NCI-H187 (cell line): ENCODE measurements at places on chromosomes 1 and 21.

DNA sequence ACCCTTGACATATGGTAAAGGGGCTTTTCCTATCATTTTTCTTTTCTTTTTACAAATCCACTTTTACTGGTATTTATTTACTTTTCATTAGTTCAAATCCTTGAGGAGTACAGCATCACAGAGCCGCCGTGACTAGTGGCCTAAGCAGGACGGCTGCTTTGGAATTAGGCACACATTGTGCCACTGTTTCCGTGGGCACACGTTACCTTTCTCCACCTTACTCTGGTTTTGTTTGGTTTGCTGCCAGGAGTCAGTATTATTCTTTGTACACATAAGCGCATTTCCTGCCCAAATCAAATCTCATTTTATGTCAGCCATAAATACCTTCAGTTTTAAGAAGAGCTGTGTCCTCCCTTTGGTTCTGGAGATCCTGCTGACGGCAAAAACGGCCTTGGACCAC is 31.2 kb downstream of the SCCPDH start:
- DNase-seq = no peak

DNA sequence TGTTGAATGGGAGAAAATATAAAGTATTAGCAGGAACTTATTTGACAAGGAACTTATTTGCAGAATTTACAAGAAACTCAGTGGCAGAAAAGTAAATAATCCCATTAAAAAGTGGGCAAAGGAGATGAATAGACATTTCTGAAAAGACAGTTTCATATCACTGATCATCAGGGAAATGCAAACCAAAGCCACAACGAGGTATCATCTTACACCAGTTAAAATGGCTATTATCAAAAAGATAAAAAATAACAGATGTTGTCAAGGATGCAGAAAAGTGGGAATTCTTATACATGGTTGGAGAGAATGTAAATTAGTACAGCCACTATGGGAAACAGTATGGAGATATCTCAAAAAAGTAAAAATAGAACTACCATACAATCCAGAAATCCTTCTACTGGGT is 61.0 kb downstream of the SYT14 start:
- no peak for DNase-seq

DNA sequence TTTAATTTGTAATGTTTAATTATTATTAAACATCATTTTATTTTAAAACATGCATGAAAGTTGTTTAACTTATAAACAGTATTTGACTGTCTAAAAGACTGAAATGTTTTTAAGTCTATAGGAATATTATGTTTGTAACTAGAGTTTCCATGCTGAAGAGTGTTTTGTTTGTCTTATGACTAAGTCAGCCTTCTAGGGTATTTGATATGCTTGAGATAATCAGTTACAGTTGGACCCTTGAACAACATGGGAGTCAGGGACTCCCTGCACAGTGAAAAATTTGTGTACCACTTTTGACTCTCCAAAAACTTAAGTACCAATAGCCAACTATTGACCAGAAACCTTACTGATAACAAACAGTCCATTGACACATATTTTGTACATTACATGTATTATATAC is 45.5 kb upstream of the KANK4 start:
- no peak for DNase-seq

DNA sequence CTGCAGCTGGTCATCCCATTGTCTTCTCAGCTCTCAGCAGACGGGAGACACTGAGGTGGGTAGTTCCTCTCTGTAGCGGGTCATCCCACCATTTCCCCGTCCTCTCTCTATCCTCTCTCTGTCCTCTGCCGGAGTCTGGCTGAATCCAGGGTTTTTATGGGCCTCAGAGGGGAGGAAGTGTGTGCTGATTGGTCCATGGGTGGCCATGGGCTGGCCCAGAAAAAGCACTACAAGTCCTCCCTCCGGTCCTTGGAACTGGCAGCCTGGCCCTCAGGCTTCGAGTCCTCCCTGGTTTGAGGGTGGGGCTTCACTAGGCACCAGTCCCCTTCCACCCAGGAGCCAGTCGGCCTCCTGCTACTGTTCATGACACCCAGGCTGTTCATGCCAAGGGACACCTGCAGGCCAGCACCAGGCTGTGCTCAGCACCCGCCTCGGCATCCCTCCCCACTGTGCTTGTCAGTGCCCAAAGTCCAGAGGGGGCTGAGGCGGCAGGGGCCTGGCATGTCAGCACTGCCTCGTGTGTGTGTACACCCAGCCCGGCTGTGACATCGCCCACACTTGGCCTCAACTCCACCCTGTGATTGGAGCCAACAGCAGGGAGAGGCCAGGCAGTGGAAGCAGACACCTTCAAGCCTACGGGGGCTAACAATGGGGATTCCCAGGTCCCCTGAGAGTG is 23.0 kb upstream of the LRRC8C start:
- no peak for DNase-seq

- DNase-seq = no peak
These were observed 12.5 kb upstream of the KCNA3 start for GRCh38 chr1:110687250-110687649.

DNA sequence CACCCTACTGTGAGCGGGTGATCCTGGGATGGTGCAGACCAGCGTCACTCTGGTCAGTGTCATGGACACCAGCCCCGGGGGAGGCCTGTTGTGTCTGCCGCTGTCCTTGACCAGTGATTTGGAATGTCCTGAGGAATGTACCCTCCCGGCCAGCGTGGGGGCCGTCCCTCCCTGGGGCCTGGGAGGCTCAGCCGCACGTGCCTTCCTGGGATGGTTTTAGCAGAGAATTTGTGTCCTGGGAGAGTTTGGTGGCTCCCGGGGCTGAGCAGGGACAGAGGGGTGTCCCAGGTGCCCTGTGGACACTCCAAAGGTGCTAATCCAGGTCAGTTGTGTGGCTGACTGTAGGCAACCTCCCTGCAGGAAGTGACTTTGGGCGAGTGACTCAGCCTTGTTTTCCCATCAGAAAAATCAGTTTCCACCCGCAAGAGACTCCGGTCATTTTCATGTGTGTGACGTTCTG is 6.2 kb downstream of the ARHGEF16 start:
- DNase-seq = no peak

DNA sequence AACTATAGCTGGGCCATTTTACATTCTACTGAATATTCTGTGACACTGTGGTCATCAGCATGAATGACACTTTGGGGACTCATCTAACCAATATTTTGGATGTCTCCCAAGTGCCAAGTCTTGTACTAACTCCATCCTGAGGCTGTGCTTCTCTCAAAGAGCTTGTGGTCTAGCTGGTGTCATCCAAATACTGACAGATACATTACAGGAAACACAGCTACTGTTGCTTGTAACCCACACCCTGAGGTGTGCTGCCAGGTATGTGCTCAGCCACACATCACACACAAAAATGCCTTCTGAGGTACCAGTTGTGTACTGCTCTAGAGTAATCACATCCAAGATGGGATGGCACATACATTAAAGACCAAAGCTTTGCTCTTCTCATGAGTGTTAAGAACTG is 81.6 kb downstream of the ST6GALNAC5 start:
- no peak for DNase-seq

DNA sequence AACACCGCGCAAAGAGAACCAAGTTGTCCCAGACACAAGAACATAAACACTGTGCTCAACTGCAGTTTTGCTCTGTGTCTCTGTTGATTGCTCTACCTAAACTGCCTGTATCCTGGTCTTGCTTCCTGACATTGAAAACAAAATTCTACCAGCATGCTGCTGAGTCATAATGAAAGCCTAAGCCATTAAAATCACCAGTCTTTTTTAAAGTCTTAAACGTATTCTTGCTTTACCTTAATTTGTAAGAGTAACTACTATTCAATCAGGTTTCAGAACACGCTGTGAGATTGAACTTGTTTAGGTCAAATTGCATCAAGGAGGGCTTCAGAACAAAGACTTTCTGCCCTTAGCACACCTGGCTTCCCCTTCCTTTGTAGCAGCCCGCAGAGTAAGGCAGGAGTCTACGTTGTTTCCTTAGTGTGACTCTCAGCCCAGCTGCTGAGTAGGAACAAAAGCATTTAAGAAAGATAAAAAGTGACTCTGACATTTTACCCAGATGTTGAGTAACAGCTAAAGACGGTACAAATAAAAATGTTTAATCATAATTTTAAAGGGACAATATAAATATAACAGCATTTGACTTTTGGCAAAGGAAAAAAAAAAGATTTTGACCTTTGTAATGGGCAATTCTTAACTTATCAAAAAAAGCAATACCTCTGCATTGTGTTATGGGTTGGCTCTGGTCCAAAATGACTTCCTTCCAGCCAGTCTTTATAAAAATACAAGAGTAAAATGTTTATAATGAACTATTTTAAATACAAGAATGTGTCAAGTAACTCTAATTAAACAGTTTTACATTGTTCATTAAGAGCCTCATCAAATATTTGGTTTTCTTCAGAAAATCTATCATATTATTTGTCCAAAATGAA is 186.9 kb upstream of the ADGRL4 start:
- no peak for DNase-seq

DNA sequence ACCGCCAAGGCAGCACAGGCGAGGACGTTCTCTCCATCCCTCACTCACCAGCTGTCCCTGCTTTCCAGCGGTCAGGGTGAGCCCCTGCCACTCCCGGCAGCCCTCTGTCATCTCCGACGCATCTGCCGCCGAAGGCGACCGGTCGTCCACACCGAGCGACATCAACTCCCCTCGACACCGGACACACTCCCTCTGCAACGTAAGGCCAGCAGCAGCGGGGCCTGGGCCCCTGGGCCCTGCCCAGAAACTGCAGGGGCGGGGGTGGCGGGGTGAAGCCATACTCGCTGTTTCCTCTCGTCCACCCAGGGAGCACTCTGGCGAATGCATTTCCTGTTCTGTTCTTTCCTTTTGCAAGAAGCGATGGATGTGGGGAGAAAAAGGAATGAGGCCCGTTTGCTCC is 93.4 kb upstream of the TMEM51 start:
- no peak for DNase-seq

- no peak for DNase-seq
These were observed 8.0 kb downstream of the FCAMR start for GRCh38 chr1:206962272-206962671.
